ENCODE measurements at places on chromosomes 2 and 18. TPM values are rescaled to one million over a fixed set of nuclear protein-coding genes. Genes with fewer than 3 reads are reported as not detected.

CPLX4 gene
- not detected for total RNA-seq

GRCh38 chr2:130822766-130823165 lies 13.9 kb upstream of the ARHGEF4 start:
- DNase-seq: no peak

- no peak for DNase-seq
Measured at GRCh38 chr2:3162442-3163077, 215.1 kb downstream of the EIPR1 start.

DNA sequence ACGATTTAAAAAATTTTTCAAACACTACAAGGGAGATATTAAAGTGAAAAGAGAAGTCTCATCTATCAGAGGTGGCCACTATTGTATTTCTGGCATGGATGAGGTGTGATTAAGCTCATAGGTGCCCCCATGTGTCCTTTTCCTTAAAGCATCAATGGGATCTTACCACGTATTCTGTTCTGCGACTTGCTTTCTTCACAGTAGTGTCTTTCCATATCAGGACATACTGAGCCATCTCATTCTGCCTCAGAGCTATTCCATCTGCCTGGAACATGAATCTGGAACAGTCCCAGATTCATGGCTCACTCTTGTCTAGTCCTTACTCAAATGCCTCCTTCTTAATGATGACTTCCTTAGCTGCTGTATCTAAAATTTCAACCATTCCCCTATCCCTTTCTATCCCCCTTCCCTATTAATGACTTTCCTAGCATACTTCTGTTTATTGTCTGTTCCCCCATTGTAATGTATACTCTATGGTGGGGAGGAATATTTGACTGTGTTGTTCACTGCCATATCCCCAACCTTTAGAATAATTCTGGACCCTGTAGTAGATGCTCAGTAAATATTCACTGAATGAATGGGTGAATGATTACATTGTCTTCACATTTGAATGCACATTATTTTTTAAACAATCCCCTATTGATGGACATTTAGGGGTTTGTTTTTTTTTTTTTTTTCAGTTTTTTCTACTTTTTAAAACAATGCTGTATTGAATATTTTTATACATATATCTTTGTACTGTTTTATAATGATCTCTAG lies 11.1 kb downstream of the STAMBP start:
- no peak for DNase-seq

- no peak for DNase-seq
Measured at GRCh38 chr2:726169-726568, 49.0 kb upstream of the TMEM18 start.

- DNase-seq: no peak
Measured at GRCh38 chr18:65239787-65240186, 511.0 kb upstream of the CDH7 start.
